ENCODE measurements at places on chromosomes 11 and 22. TPM values are rescaled to one million over a fixed set of nuclear protein-coding genes. Genes with fewer than 3 reads are reported as not detected.

Gene FAM180B
- total RNA-seq, result not detected

Gene TTLL12
- total RNA-seq, result 49.2 TPM

- DNase-seq, result no peak
Measured at GRCh38 chr11:20770414-20770946, 101.1 kb downstream of the NELL1 start.

DNA sequence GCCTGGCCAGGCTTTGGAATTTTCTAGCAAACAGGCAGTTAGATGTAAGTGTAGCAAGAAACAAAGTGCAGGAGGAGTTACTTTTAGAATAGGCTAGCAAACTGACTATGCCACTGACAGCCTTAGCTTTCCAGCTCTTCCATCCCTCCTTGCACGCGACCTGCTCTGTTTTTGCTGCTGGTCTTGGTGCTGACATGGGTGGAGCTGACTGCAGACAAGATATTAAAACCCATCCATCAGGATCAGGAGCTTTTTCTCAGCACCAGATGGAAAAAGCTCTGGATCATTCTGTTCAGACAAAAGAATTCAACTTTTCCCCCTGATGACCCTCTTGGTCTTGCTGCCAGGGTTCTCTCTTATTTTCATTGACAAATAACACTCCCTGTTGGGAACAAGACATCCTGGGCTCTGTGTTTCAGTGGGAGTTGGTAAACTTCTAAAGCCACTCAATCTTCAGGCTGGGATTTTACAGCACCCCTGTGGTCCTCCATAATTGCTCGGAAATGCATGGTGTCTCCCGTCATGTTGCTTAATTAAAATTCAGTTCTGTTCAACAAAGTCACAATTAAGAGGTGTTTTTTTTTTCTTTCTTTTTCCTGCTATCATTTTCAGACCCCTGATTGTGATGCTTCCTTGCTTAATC lies 240.0 kb upstream of the LARGE1 start:
- DNase-seq, result no peak
